ENCODE measurements at places on chromosomes 1 and 21.

GRCh38 chr1:159100589-159100988 is 24.0 kb upstream of the AIM2 start:
- no peak for DNase-seq

- DNase-seq = no peak
These were observed 91.9 kb downstream of the CSMD2 start for GRCh38 chr1:34073028-34073695.

GRCh38 chr21:28135646-28136045 is 857.0 kb downstream of the LTN1 start:
- no peak for DNase-seq

DNA sequence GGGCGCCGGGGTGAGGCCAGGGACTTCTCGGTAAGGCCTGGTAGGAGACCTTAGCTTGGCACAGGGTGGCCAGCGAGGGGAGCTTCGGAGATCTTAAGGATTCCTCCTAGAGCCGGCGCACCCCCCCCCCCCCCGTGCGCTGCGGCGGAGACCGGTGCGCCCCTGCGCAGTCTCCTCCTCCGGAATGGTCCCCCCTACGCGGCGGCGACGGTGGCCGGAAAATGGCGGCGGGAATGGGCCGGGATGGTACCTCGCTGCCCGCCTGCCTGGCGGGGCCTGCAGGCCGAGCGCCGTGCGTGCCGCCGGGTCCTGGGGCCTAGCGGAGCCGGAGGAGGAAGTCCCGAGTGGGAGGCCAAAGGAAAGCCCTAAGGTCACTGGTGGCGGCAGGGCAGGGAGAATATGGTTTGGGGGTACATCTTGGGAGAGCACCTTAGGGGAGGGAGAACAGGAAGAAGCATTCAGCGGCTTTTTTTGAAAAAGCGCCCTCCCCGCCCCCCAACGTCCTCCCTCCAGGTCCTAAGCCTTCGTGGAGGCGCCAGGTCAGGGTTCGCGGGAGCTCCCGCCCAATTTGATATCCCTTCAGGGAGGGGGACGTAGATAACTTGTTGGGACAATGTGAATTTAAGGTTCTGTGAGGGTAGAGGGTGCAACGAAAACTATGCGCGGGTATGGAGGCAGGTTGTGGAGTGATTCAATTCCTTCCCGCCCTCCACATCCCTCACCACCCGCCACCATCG is 429 bp downstream of the SRRM1 start:
- peak; percentile 30 for DNase-seq

DNA sequence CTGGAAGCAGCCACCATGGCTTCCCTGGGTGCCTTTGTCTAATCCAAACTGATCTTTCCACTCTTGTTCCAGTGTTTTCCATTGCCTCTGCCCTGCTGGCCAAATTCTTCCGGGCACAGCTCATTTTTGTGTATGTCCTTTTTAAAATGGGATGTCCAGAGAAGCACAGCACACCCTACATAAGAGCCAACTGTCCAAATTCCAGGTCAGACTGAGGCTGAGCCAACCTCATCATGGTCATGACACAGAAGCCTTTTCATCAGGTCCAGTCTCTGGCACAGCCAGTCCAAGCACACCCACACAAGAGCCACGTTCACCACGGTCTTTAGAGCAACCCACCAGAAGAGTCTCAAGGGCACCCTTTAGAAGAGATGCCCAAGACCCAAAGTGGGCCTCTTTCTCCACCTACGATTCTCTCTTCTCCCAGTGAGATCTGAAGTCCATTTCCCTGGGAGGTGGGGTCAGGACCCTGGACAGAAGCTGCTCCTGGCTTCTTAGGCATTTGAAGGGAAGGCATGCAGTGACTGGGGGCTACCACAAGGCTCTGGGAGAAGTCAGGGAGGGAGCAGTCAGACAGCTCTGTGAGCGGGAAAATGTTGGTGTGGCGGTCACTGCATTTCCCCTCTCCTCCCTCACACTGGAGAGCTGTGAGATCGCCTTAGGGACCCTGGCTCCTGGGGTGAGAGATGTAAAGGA is 53.2 kb downstream of the SYT2 start:
- DNase-seq = no peak

GRCh38 chr21:43813656-43813980 is 24.2 kb downstream of the RRP1 start:
- no peak for DNase-seq

- DNase-seq = no peak
These were observed 313.6 kb downstream of the HHIPL2 start for GRCh38 chr1:222234351-222234750.

- no peak for DNase-seq
These were observed 42.2 kb downstream of the ATP1A1 start for GRCh38 chr1:116415200-116415698.

GRCh38 chr1:54325703-54326461 is 80.3 kb downstream of the SSBP3 start:
- DNase-seq = no peak

GRCh38 chr1:219587401-219587800 is 25.5 kb downstream of the ZC3H11B start:
- DNase-seq = no peak

GRCh38 chr21:16540966-16541727 is 811.4 kb downstream of the USP25 start:
- DNase-seq = no peak

Data from activated CD4-positive, alpha-beta T cell treated with anti-CD3 and anti-CD28 coated beads, Interleukin-2, Interleukin-4, amounts not matched to agents 100 ng/mL and 50 ng/mL, durations not matched to agents 16 hours and 8 hours (primary cell).